Natural killer cell (primary cell): ENCODE measurements at places on chromosomes 12 and 14.

- DNase-seq, result no peak
Observed at GRCh38 chr12:108820707-108821406, 36.5 kb downstream of the SSH1 start.

DNA sequence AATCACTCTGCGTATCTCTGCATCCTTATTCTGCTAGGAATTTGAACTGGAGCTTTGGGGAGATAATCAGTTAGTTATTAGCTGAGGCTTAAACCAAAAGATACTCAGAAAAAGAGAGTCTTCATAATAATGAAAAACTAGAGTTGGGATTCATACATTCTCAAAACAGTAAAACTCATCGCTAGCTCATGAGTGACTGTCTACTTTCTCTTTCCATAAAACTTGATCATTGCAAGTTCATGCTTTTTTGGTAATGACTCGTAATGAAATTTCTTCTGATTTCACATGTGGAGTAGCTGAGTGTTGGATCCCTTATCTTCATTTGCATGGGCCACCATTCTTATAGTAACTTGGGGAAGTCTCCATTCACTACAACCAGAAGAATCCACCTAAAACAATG is 397.7 kb downstream of the PDZRN4 start:
- no peak for DNase-seq

DNA sequence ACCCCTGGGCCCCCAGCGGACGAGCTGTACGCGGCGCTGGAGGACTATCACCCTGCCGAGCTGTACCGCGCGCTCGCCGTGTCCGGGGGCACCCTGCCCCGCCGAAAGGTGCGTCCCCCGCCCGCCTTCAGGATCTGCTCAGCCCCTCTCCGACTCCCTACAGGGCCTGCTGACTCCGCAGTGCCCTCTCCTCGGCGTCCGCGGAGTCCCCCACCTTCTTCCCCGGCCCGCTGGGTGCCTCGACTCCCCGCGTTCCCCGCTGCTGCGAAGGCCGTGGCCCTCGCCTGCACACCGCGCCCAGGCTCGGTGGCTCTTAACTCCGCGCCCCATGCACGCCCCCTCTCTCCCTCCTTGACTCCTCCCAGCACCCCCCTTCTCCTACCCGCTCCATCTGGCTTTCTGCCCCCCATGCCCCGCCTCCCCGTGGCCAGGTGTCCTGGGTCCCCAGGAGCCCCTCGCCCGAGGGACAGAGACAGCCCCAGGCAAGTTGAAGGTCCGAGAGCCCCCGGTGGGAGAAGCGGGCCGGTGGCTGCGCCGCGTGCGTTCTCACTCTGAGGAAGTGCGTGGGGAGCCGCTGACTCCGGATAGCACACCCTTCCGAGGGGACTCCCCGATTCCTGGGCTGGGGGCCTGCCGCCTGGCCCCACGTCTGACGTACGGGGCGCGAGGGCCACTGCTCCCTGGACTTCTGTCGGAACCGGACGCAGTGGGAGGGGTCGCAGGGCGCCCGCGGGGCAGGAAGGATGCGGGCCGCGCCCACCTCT is 594 bp downstream of the TAMALIN start:
- peak; percentile 83 for DNase-seq

DNA sequence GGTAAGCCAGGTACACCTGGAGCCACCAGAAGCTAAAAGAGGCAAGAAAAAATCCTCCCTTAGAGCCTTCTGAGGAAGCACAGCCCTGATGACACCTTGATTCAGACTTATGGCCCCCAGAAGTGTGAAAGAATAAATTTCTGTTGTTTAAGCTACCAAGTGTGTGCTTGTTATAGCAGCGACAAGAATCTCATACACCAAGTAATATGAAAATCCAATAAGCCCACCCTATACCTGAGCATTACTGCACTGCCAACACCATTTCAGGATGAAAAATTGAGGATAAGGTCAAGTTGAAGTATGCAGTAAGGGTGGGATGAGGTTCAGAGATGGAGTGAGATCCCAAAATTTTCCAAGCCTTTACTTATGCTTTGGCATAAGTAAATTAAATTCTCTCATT is 163.6 kb upstream of the CCDC196 start:
- DNase-seq, result no peak

GRCh38 chr12:122989225-122989839 is 8.9 kb downstream of the ARL6IP4 start:
- no peak for DNase-seq

- DNase-seq, result no peak
Observed at GRCh38 chr12:106235770-106236169, 12.1 kb downstream of the CKAP4 start.

DNA sequence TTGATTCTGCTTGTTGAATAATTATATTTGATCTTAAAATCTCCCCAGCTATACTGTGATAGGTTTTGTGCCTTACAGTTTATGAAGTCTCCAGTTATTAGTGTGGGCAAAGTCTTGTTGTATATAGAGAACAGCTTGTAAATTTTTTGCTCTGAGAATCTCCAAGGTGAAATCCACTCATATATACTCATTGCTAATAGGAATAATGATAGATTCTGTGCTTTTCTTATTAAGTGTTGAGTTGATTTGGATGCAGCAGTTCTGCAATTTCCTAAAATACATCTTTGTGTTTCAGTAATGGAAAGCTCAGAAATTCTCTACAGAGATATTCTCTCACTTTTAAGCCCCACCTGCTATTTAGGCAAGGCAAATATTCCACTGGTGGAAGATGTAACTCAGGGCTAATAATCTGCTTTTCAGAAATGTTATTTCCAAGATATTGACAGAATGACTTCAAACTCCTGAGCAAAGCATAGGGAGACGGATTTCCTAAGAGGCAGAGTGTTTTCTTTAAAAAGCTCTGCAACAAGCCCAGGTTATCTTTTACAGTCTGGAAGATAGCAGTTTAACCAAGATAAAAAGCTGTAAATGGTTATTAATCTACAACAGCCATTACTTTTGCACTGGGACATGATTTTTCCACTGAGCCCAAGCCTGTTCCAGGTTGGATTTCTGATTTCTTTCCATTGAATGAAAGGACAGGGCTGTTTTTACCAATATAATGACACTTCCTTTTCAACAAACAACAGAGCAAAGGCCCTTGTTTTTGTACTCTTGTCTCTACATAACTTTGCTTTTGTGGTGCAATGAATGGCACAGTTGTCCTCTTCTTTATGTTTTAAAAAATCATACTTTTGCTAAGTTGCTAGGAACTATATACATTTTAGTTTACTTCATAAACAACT is 239.9 kb upstream of the ATP2B1 start:
- DNase-seq, result no peak

DNA sequence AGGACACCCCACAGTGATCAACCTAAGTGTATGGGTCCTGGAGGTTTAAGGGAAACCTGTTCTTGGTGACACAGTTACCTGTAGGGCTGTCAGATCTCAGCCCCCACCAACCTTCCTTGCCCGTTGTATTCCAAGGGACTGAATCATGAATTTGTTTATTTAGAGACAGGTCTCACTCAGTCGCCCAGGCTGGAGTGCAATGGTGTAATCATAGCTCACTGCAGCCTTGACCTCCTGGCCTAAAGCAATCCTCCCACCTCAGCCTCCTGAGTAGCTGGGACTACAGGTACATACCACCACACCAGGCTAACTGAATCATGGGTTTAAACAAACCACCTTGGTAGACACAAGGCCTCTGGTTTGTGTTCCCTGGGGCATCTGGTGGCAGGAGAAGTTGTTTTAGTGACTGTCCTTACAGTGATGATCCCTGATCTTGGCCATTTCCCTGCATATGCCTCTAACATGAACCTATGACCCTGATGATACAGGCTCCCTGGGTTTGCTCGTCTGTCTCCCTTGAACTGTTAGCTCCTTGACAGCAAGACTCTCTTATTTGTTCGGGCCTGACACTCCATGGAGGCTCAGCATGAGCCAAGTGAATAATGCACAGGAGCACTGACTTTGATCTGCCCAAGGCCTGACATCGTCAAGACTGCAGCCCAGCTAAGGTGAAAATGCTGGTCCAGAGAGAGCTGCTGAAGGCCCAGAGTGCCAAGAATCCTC is 47.9 kb downstream of the PITPNM2 start:
- DNase-seq, result no peak

DNA sequence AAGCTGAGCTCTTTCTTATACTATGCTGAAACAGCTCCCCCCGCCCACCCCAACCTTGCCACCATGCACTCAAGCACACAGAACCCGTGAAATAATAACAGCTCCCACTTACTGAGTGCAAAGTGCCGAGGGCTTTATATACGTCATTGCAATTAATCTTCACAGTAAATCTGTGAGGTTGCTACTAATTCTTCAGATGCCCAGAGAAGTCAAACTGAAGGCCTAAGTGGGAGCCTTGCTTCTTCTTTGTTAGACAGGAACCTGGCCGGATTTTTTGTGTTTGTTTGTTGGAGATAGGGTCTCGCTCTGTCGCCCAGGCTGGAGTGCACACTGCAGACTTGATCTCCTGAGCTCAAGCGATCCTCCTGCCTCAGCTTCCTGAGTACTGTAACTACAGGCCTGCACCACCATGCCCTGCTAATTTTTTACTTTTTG is 34.0 kb downstream of the VCPKMT start:
- DNase-seq, result peak; percentile 89

DNA sequence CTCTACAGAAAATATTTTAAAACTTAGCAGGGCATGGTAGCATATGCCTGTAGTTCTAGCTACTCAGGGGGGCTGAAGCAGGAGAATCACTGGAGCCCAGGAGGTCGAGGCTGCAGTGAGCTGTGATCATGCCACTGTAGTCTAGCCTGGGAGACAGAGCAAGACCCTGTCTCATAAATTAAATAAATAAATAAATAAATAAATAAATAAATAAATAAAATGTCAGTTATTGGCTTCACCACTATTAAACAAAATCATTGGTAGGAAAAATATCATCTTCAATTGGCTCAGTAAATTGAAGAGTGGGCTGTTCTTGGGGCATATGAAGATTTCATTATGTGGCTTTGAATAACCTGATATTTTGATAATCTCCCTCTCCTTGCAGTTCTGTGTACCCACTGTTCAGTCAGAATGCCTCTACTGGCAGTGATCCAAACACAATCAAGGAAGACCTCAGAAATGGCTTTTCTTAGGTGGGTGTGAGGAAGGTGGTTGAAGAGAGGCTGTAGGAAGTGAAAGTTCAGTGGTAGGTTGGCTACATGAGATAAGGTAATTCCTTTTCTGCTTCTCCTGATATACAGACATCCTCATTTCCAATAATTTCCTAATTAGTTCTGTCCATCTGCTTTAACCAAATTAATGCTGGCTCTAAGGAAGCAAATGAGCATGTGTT is 175.8 kb downstream of the MSRB3 start:
- DNase-seq, result no peak

GRCh38 chr14:61616524-61617185 is 78.7 kb upstream of the HIF1A start:
- no peak for DNase-seq
